Right cardiac atrium (tissue), 5 donors: ENCODE measurements at places on chromosomes 6 and 20. TPM values are rescaled to one million over a fixed set of nuclear protein-coding genes. Genes with fewer than 3 reads are reported as not detected.

DNA sequence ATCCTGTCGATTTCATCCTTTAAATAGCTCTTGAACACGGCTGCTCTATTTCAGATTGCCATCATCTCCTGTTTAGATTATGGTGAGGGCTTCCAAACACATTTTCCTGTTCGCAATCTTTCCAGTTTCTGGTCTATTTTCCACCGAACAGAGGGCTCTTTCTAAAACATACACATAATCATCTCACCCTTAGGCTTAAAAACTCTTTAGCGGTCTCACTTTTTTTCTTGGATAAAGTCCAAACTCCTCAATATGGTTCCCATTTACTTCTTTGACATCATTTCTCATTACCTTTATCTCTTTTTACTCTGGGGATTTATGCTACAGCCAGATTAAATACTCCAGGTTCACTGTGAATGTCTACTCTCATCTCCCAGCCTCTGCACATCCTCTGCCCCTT, 103.4 kb upstream of the STMND1 start:
- no peak for DNase-seq

The TMEM239 gene
- not detected for total RNA-seq

The SUMO4 gene
- total RNA-seq = 0.66 TPM

DNA sequence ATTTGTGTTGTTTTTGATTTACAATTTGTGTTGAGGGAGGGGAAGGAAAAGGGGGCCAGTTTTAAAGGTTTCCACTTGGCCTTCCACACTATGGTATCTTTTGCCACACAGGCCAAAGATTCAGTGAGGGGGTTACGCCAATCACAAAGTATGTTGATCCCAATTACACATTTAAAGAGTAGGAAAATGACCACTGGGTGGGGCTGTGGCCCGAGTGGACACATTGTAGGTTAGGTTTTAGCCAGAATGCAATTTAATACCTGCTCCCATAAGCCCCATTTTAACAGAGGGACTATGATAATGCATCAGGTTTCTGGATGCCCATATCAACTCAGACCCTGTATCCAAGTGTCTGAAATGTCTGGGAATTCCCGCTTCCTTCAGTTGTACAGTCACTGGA, 15.6 kb downstream of the VGLL2 start:
- no peak for DNase-seq

The ANGPT4 gene
- not detected for total RNA-seq

The LINC00237 gene
- total RNA-seq = not detected

DNA sequence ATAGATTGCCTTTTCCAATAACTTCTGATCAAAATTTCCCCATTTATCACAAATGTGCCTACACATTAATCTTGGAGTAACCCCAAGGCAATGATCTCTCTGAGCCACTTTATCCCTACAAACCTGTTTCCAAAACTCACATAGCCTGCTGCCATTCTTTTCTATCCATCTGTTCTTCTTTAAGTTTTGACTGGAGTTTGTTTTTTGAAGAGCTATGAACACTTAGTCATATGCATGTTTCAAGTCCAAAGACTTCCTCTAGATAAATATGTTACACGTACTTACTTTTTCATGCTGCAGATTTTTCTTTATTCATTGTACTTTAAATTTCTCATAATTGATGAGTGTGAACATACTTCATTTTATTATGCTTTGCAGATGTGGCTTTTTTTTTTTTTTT, 488.9 kb upstream of the CITED2 start:
- no peak for DNase-seq

DNA sequence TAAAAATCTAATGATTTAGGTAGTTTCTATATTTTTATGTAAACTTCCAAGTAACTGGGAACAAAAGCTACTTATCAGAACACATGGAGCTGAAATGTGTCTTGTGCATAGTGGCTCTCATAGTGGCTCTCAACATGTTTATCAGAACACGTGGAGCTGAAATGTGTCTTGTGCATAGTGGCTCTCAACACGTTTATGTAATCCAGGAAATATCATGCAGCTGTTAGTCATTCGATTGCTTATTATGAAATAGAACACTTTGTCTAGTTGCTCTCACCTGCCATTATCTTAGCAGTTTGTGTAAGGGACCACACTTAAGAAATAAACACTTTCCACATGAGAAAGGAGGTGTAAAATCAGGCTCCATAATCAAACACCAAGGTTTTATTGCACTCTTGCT, 119.2 kb upstream of the ASCC3 start:
- DNase-seq = no peak

GRCh38 chr20:62827311-62828038, 10.6 kb downstream of the COL9A3 start:
- peak; percentile 44 for DNase-seq

The KHDC1 gene
- total RNA-seq = 4.2 TPM

- DNase-seq = peak; percentile 68
Measured at GRCh38 chr6:36963451-36964290, 9.1 kb downstream of the PI16 start.
